ENCODE measurements at places on chromosomes 2 and 18. TPM values are rescaled to one million over a fixed set of nuclear protein-coding genes. Genes with fewer than 3 reads are reported as not detected.

DNA sequence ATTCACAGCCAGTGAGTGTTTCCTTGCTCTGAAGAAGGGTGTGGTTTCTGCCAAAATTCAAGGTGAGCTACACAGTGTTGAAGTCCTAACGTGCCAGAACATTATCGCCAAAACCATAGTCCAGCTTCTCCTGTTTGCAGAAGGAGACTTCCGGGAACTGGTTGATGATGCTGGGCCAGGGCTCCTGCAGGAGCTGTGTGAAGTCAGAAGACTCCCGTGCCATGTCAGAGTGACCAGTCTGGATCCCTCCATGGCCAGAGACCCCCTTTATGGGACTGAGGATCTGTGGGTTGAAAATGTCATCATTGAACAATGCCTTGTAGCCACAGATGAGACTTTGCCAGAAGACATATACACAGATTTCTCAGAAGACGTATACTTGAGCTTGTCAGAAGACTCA is 96.0 kb upstream of the RAB12 start:
- no peak for DNase-seq

GRCh38 chr2:191105082-191105481 is 45.7 kb downstream of the STAT4 start:
- no peak for DNase-seq

DNA sequence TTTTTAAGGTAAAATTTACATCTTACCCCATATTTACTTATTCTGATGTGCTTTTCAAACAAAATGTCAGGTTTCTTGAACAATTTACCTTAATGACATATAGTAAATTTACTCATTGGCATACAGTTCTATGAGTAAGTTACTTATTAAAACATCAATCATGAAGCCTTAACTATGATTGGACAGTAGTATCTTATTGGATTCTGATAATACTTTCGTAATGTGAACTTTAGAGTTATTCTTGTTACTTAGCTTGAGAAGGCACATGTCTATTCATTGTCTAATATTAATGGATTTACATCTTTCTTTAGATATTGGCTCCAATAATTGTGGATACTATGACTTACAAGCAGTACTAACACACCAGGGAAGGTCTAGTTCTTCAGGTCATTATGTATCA is 51.7 kb downstream of the USP14 start:
- DNase-seq: no peak

CHPF gene
- polyA plus RNA-seq: 48.6 TPM

MTA3 gene
- polyA plus RNA-seq: 28.0 TPM

Data from urinary bladder (tissue), 4 donors.